ENCODE measurements at places on chromosomes 5 and 9.

DNA sequence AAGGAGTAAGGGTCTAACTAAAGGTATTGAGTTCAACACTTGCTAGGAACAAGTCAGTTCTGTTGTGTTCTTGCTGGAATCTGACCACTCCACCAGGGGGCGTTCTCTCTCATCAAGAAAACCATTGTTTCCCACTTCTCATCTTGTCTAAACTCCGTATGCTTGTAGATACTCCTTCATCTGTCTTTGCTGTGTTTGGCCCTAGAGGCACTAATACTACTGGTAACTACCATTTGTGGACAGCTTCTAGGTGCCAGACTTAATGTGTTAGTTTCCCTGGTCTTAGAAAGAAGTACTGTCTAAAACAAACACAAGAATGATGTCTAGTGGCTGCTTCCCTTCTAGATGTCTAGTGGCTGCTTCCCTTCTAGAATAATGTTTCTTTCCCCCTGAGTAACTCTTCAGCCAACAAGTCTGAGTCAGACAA, 18.7 kb upstream of the PTPDC1 start:
- DNase-seq = peak; percentile 48

GRCh38 chr9:129553277-129553676, 67.6 kb downstream of the C9orf50 start:
- no peak for DNase-seq

- DNase-seq = no peak
Observed at GRCh38 chr9:123680352-123680751, 249.6 kb downstream of the DENND1A start.

DNA sequence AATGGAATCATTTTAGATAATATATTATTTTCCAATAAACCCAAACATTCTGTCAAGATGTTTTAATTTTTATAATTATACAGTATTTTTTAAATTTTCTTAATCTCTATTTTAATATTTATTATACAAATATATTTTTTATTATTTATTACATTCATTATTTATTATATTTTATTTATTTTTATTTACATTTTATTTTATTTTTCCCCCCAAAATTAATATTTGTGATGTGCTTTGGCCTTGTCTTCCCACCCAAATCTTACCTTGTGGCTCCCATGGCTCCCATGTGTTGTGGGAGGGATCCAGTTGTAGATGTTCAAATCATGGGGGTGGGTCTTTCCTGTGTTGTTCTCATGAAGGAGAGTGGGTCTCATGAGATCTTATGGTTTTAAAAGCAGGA, 382.1 kb downstream of the TLE4 start:
- no peak for DNase-seq

DNA sequence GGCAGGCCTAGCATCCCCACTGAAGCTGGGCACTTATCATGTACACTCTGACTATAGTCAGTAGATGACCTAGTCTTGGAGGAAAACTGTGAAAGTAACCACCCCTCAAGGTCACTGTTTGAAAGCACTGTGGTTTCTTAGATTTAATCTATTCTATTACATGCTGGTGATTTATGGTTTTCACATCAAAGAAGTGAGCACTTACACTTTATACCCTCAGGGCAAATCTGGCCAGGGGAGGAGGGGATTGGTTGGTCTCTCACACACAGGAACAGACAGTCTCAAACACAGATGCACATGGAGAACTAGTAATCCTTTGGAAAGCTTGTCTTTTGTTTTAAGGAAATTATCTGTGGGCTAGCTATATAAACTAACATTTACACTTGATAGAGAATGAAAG, 17.9 kb upstream of the SPIN1 start:
- no peak for DNase-seq

- DNase-seq = no peak
Observed at GRCh38 chr5:82984786-82985735, 92.1 kb downstream of the TMEM167A start.

GRCh38 chr9:30915451-30915850, 1469.0 kb upstream of the ACO1 start:
- DNase-seq = no peak

- no peak for DNase-seq
Observed at GRCh38 chr5:115028557-115028956, 141.2 kb downstream of the TRIM36 start.

- DNase-seq = no peak
Observed at GRCh38 chr5:45694971-45695803, 993 bp downstream of the HCN1 start.

GRCh38 chr9:114372921-114373448, 14.8 kb downstream of the AKNA start:
- peak; percentile 49 for DNase-seq

- DNase-seq = no peak
Observed at GRCh38 chr9:100690438-100690837, 112.6 kb downstream of the CAVIN4 start.

- no peak for DNase-seq
Observed at GRCh38 chr9:36268007-36268427, 9.8 kb upstream of the GNE start.

DNA sequence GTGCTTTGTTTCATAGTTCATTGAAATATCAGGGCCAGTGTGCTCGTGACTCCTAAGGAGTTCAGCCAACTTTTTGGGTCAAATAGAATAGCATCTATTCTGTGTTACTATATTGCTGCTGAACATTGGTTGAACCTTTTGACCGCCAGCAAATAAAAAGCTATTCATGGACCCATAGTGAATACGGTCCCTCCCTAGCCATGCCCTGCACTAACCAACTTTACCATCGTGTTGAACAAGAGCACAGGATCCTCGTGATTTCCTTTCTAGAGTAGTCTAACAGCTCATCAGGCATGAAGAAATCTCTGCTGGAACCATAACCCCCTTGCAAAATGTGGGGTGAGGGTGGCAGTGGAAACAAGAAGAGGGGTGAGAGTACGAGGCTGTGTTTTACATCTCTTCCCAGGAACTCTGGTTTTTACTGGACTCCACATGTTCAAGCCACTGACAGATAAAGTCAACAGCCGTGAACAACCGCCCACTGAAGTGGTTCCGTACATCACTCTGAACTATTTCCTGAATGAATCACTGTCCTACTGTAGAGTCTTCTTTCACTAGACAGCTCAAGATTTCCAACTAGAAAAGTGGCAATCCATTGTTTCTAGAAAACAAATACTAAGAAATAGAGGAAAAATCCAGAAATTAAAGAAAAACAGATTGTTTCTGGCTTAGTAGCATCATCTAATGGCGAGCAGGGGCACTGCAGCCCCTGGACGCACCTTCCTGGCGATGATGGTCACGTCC, 70.1 kb upstream of the SPATA31E1 start:
- DNase-seq = peak; percentile 19

GRCh38 chr5:9544056-9544455, 1.8 kb downstream of the SEMA5A start:
- no peak for DNase-seq

DNA sequence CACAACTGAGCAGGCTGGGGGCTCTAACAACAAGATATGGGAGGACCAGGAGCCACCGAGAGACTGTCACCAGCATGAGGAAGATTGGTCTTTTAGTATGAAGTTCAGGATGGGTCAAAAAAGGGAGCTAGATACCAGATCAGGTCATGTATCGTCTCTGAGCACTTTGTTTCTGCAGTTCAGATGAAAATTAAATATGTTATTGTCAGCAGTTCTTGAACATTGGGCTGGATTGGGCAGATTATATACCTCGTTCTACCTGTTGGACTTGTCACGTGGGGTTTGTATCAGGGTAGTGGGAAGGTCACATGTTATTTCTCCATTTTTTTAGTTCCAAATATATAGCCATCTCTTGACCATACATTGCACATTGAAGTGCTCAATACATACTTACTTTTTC, 47.3 kb downstream of the RCL1 start:
- no peak for DNase-seq

DNA sequence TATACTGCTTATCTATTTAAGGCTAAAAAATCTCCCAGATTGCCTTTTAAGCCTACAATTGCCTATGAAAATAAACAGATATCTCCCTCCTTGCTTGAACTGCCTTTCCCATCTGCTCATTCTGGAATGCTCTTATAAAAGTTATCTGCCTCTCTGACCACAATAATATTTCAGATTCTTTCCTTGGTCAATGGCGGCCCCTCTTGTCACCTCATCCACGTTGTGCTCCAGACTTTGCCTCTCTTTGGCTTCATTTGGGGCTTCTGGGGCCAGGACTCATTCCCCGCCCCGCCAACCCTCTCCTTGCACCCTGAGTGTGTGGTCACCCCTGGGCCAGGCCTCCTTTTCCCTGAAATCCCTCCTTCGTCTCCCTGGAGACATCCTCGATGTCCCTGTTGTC, 110.0 kb upstream of the RPS23 start:
- DNase-seq = no peak
